CD8-positive, alpha-beta memory T cell (primary cell): ENCODE measurements at places on chromosomes 2 and 18. TPM values are rescaled to one million over a fixed set of nuclear protein-coding genes. Genes with fewer than 3 reads are reported as not detected.

GRCh38 chr2:110120171-110121051 lies 4.8 kb upstream of the MALL start:
- no peaks in the 10 kb centered on the region for H3K36me3 ChIP-seq
- H3K4me3 ChIP-seq = no peak overlapping the region
- H3K27ac ChIP-seq = no peak overlapping the region
- no peaks in the 10 kb centered on the region for H3K4me1 ChIP-seq
- no peak for DNase-seq

- H3K4me1 ChIP-seq = no peaks in the 10 kb centered on the region
- no peak overlapping the region for H3K4me3 ChIP-seq
- no peak overlapping the region for H3K27ac ChIP-seq
- DNase-seq = no peak
- H3K27me3 ChIP-seq = no peaks in the 10 kb centered on the region
- no peaks in the 10 kb centered on the region for H3K36me3 ChIP-seq
Measured at GRCh38 chr2:179613701-179614100, 247.7 kb downstream of the ZNF385B start.

CYP1B1 gene
- polyA plus RNA-seq = not detected

LYG2 gene
- not detected for polyA plus RNA-seq

MFSD2B gene
- not detected for polyA plus RNA-seq
